ENCODE measurements at places on chromosomes 2 and 18.

- no peak for DNase-seq
These were observed 43.0 kb downstream of the GRHL1 start for GRCh38 chr2:9994462-9994861.

DNA sequence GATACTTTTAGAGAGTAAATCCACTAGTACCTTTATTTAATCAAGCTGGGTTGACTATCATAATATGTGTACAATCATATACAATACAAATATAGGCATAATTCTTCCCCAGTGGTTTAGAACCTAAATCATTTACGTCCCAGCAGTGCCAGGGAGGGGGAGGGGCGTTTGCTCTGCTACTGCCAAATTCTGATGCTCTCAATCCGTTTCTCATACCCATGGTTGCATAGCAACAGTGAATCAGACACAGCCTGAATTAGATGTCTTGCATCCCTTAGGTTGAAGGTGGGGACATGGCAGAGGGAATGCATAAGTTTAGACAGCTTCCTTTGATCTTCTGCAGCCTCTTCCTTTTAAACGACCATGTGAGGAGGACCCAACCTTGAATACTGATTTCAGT, 135.4 kb downstream of the ABCA12 start:
- DNase-seq, result no peak

GRCh38 chr2:233690444-233690843, 2.2 kb upstream of the UGT1A6 start:
- DNase-seq, result no peak

- DNase-seq, result no peak
These were observed 93.0 kb upstream of the GLI2 start for GRCh38 chr2:120642646-120643045.

GRCh38 chr2:193276560-193276959, 1081.8 kb upstream of the TMEFF2 start:
- DNase-seq, result no peak

GRCh38 chr2:128468186-128468920, 149.7 kb upstream of the HS6ST1 start:
- DNase-seq, result no peak

DNA sequence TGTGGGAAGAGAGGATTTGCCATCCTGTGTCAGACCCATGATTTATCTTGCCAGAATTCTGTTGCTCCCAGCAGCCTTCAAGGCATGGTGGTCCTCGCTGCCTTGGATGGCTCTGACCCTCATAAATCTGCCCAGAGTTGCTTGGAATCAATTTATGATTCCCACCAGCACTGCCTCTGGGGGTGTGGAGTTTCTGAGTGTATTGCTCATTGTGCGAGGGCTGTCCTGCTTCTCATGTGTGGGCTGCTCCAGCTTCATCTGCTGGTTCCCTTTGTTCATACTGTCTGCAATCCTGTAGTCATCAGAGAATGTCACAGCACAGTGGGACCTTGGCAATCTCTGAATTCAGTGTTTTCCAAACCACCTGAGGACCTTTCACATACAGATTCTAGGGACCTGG, 139.8 kb downstream of the CLIP4 start:
- no peak for DNase-seq

- no peak for DNase-seq
These were observed 7.1 kb upstream of the ADD2 start for GRCh38 chr2:70775141-70775540.

GRCh38 chr2:230759481-230760167, 47.0 kb downstream of the CAB39 start:
- no peak for DNase-seq

DNA sequence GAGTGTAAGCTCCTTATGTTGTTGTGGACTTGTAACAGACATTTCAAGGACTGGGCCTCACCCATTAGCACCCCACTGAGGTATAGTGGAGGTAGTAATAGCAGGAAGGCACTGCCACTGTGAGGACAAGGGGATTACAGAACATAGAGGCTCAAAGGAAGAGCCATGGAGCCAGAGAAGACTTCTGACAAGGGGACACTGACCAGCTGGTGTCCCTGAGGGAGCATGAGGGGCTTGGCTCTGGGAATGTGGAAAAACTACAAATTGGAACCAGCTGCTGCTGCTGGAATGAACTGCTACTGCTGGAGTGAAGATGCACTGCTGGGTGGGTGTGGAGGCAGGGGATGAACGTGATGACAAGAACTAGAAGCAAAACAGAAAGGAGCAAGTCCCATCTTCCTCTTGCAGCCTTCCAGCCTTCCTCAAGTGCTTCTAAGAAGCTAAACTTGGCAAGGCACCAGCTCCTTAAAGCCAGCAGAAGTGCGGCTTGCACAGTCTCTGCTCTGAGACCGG, 167.3 kb upstream of the NOSTRIN start:
- DNase-seq, result no peak

DNA sequence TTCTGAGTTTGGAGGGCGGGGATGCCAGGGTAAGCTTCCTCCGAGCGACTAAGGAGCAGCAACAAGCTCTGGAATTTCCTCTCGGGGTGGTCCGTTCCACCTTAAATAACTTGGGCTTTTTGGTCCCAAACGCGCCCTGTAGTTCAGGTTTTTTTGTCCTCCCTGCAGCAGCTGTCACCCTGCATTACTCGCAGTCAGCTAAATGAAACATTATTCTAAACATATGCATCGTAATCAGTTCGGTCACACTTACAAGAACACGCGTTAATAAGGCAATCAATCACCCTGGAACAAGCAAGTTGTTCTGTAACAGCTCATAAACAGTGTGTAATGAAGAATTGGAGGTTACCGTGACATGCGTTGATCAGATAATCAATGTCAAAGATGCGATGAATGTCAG, 8.3 kb downstream of the EVX2 start:
- DNase-seq, result no peak

DNA sequence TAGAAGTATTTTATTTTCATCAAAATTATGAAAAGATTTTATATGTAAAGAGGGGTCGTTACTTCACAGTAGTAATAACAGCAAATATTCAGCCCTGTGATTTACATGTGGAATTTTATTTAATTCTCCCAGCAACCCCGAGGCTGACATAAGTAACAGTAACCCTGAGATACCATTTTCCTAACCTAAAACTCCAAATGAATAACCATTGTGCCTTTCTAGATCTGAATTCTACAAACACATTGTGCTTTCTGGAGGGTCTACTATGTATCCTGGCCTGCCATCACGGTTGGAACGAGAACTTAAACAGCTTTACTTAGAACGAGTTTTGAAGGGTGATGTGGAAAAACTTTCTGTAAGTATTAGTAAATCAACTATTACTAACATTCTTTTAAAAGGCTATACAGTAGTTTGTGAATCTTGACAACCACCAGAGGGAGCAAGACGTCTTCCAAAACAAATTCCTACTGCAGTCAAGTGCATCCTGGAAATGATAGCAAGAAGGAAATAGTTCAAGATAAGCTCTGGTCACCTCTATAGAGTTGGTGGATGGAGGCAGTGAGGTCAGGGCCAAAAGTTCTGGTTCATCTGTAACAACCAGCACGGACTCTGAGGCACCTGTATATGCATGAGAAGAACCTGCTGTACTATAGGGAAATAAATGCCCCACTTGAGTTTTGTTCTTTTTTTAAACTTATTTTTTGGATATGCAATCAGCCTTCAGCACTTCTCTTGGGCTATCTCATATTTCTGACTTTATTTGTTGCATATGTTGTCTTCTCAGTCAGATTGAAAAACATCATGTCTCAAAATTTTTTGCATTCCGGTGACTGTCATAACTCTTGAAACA, 37.4 kb downstream of the ACTR2 start:
- no peak for DNase-seq

GRCh38 chr2:176581557-176582165, 312.4 kb downstream of the MTX2 start:
- no peak for DNase-seq

DNA sequence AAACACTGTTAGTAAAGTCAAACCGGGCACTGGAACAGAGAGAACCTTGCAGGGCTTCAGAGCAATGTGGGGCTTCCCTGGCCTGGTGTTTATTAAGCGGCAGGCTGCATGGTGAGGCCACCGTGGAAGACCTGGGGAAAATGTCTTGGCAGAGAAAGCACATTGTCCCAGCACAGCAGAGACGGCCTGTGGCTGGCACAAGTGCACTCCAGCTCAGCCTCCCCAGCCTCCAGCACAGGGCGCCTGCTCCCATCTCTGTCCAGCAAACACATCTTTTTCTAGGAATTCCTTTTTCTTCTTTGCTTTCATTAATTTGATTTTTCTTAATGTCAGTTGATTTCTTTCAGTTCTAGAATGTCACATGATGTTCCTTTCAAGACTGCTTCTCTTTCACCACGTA, 138.2 kb upstream of the NFATC1 start:
- no peak for DNase-seq

- no peak for DNase-seq
These were observed 39.1 kb upstream of the B3GNT7 start for GRCh38 chr2:231356466-231356844.

GRCh38 chr18:76725445-76725844, 96.9 kb upstream of the ZNF236 start:
- DNase-seq, result no peak

DNA sequence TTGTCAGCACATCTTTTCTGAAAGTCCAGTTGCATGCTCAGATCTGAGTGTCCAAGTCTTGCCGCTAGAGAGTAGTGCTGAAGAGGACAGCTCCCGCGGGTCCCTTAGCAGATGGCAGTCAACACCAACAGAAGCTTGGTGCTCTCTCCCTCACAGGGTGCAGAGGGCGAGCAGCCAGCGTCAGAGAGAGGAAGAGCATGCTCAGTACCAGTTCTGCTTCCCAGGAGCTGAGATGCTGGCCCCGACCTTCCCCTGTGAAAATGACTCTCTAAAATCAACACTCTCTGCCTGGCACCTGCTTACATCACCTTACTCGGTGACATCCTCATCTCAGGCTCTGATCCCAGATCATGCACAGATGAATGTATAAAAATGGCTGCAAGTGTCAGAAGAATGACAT, 86.0 kb upstream of the TWIST2 start:
- no peak for DNase-seq

DNA sequence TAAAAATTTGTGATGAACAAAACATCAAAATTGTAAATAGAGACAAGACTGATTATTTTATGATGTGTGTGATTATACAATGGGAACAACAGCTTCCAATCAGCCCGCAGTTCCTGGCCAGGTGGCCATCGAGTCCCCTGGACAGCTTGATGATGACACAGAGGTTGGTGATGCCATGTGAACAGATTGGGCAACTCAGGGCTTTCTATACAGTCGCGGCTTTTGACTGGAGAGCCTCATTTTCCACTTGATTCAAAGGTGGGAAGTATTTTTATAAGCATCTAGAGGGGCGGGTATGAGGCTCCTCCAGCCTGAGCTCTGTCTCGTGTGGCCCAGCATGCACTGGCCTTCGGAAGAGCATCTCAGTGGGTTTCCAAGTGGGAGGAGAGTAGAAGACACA, 14.9 kb upstream of the HPCAL1 start:
- DNase-seq, result no peak

DNA sequence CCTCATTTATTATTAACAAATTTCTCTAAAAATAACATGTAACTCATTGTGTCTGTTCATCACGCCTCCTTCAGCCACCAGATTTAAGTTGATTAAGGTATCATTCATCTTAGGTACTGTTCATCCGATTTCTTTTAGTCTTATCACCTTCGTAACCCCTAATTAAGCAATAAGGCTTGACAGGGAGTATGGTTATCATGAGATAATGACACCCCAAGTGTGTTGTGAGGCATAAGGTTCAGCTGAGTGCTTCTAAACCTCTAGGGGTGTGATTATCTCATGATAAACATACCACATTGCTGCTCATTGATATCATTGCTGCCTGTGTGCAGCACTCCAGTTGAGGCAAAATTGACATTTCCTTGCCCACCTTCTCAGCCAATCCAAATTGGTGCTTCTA, 158.9 kb upstream of the BOD1L2 start:
- no peak for DNase-seq

- no peak for DNase-seq
These were observed 278.0 kb upstream of the DSEL start for GRCh38 chr18:67794521-67794920.

DNA sequence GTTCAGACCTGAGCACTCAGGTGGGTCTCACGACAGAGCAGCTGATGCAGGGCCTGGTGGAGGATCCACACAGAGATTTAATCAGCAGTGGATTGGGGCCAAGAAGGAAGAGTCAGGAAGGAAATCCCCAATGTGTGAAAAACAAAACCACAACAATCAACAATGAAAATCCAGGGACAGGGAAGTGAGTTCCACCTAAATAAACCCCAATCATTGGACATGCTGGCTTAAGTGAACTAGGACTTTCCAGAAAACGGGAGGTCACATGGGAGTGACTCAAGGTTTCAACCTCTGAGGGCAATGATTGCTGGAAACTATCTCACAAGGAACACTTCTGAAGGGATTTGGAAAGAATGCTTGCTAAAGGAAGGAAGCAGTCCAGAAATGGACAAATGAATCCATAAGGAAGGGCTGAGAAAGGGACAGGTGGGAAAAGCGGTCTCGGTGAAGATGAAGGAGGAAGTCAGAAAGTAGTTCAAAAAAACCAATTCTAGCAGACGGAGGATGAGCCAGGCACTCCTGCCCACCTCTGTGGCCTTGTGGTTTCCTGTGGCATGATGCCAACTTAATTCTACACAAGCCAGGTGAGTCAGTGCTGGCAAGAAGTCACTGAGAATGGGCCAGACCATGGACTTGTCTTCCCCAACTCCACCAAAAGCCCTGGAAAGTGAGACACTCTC, 15.4 kb upstream of the XDH start:
- DNase-seq, result no peak

DNA sequence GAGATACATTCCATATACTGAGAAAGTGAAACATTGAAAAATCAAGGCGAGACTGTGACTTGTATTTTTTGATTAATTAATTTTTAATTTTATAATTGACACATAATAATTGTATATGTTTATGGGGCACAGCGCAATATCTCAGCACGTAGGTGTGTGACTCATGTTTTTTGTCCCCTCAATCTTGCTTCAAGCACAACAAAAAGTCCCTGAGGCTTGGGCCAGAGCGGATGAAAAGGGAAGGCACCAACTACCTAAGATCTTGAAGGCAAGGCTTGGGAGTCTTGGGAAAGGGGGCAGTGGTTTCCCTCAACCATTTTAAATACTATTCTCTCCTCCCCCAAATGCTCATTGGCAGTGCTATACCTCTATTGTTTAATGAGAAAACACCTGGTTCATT, 9.9 kb downstream of the SGPP2 start:
- DNase-seq, result no peak

DNA sequence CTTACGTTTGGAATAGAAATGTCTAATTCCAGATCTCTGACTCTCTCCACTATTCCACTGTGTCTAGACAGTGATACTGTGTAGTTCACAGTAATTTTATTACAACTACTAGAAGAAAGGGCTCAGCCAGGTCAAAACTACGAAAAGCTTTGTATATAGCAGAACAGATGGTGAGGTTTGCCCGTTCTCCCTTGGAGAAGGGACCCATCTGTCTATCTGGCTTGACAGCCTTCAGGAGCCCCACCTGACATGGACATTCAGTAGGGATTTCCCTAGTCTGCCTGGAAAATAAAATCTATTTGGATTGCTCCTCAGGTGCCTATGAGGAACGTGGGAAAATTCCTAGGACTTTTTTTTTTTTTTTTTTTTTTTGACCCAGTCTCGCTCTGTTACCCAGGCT, 435.4 kb downstream of the NRXN1 start:
- no peak for DNase-seq

GRCh38 chr2:69578198-69578540, 65.4 kb downstream of the AAK1 start:
- no peak for DNase-seq

Measured in CD8-positive, alpha-beta T cell (primary cell).